ENCODE measurements at places on chromosomes 5 and 9.

DNA sequence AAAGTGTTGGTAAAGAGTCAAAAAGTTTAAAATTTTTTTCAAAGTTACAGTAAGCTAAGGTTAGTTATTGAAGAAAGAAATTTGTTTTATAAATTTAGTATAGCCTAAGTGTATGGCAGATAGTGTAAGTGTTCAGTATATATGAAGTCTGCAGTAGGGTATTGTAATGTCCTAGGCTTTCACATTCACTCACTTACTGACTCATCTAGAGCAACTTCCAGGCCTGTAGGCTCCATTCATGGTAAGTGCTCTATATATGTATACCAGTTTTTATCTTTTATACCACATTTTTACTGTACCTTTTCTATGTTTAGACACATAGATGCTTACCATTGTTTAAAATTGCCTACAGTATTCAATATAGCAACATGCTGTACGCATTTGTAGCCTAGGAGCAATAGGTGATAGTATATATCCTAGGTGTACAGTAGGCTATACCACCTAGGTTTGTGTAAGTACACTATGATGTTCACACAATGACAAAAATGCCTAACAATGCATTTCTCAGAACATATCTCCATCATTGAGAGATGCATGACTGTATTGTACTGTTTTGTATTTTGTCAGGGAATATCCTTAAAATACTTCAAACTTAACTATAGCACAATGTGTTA is 38.5 kb downstream of the CYSTM1 start:
- DNase-seq = no peak

DNA sequence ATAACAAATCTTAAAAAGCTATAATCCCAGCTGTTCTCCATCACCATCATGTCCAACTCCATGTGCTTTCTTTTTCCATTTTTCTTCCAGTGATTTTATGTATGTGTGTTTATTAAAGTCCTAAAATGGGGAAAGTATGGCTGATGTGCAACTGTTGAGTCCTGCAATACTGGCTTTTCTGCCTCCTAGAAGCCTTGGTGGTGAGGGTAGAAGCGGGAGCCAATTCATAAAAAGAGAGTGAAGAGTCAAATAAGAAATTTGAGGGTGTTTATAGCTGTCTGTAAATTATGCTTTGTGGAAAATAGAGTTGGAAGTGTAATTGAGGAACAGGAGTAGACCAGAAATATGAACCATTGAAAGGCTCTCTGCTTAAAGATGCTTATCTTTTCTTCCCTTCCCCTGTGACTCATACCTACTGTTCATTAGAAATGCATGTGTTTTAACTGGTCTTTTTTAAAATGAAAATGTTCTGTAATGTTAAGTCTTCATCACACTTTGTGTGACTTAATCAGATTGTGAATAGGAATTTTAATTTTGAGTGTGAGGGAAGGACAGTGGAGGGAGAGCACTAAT is 80.1 kb downstream of the ZCCHC7 start:
- peak; percentile 63 for DNase-seq

DNA sequence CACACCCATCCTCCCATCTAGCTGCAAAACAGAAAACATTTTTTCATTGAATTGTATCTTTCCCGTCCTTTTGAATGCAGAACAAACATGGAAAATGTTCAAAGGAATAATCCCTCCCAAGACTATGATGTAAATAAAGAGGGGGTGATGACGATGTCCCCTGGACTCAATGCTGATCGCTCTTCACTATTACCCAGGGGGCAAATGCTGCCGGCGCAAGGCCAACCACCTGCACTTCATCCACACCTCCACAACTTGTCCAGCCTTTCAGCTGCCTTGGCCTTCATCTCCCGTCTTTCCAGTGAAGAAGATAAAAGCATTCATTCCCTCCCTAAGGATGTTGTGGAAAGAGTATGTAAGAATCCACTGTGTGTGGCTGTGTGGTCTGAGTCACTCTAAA is 240.3 kb downstream of the AGTPBP1 start:
- DNase-seq = no peak

- no peak for DNase-seq
Measured at GRCh38 chr5:142521706-142522105, 164.2 kb downstream of the FGF1 start.

- no peak for DNase-seq
Measured at GRCh38 chr5:65120371-65120967, 351.7 kb downstream of the CWC27 start.

- no peak for DNase-seq
Measured at GRCh38 chr9:88539246-88539645, 4.3 kb downstream of the NXNL2 start.

DNA sequence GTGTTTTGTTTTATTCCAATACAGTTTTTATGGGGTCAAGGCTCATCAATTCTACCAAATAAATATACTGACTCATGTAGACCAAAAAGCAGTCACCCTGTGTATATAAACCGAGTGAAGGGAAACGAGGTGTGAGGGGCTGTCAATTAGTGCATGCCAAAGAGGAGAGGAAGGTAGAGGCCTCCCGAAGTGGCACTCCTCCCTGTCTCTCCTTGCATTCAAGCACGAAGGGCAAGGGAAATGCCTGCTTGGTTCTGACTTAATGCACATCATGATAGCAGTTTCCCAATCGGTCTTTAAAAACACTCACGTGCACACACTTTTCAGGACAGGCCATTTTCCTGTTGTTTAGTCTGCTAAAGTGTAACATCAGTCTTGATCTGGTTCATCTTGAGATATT is 125.6 kb upstream of the SLCO6A1 start:
- DNase-seq = no peak

DNA sequence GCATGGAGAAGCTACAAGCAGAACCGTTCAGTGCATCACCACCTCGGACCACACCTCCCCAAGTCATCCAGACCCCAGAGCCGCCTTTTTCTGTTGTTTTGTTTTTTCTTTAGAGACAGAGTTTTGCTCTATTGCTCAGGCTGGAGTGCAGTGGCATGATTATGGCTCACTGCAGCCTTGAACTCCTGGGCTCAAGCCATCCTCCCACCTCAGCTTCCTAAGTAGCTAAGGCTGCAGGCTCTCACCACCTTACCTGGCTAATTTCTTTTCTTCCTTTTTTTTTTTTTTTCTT is 13.5 kb upstream of the SFXN1 start:
- DNase-seq = no peak

- DNase-seq = no peak
Measured at GRCh38 chr5:136242136-136242535, 49.2 kb upstream of the SMIM32 start.

DNA sequence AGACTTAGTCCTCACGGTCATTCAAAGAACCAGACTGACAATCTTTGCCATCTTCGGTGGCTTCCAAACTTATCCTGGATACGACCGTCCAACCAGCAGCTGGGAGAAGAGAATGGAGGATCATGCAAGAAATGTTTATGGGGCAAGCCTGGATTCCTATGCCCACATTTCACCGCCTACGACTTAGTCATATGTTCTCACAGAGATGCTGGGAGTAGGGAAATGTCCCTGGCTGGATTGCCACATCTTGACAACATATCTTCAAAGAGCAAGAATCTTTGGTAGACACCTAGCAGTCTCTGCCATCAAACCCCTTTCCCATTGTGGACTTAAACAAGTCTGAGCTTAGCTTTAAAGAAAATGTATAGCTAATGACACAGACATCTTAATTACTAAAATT is 5.0 kb downstream of the MED7 start:
- no peak for DNase-seq

- DNase-seq = peak; percentile 77
Measured at GRCh38 chr5:96662725-96663518, 746 bp downstream of the CAST start.

GRCh38 chr5:172413601-172414171 is 40.6 kb downstream of the SH3PXD2B start:
- no peak for DNase-seq

GRCh38 chr5:11013793-11014192 is 252.8 kb upstream of the DAP start:
- DNase-seq = no peak
